Left ventricle myocardium inferior (tissue), 1 donor: ENCODE measurements at places on chromosomes 6 and 20. TPM values are rescaled to one million over a fixed set of nuclear protein-coding genes. Genes with fewer than 3 reads are reported as not detected.

MROH8 gene
- 3.6 TPM for total RNA-seq

SLC2A4RG gene
- total RNA-seq = 79.2 TPM

GINS1 gene
- total RNA-seq = 0.41 TPM

BMP6 gene
- 5.2 TPM for total RNA-seq

SNX5 gene
- total RNA-seq = 46.3 TPM

COL10A1 gene
- 0.05 TPM for total RNA-seq
